Hematopoietic multipotent progenitor cell treated with erythropoietin and hydrocortisone succinate and interleukin-3 and kit ligand, for 15 days (in vitro differentiated cells): ENCODE measurements at places on chromosomes 7 and 10.

GRCh38 chr10:62063795-62064472 is 162.4 kb downstream of the ARID5B start:
- DNase-seq = no peak

DNA sequence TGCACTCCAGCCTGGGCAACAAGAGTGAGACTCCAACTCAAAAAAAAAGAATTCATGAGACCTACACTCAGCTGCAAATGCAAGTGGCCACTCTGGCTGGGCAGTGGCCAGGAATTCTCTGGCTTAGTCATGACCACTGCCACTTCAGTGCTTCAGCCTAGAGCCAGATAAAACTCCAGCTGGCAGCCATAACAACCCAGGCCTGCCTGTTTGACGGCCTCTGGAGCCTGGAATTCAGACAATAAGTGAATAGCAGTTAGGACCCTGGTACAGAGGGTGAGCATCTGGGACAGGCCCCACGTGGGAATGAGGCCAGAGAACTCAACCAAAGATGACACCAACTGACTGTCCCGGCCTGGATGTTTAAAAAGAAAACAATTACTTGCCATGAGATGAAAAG is 18.9 kb downstream of the RCC1L start:
- no peak for DNase-seq

GRCh38 chr7:123220396-123220795 is 20.6 kb upstream of the SLC13A1 start:
- no peak for DNase-seq

- no peak for DNase-seq
Observed at GRCh38 chr10:69287181-69287580, 8.9 kb downstream of the HK1 start.

GRCh38 chr10:125720002-125720382 is 483 bp downstream of the EDRF1 start:
- peak; percentile 17 for DNase-seq

DNA sequence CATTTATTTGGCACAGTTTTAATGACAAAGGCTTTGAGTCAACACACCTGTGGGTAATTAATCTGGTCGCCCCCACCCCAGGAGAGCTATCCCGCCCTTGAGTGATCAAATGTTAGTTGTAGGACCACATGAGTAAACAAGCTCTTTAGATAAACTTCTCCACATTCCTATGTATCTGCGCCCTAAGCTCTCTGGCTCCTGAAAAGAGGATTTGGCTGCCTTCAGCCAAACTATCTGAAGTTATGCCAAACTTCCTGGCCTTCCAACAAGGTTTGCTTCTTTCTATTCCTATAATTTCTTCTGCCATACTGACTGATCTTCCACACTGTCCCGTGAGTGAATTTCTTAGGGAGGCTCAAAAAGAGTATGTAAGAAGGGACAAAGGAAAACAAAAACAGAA is 134.2 kb downstream of the RALA start:
- DNase-seq = no peak

DNA sequence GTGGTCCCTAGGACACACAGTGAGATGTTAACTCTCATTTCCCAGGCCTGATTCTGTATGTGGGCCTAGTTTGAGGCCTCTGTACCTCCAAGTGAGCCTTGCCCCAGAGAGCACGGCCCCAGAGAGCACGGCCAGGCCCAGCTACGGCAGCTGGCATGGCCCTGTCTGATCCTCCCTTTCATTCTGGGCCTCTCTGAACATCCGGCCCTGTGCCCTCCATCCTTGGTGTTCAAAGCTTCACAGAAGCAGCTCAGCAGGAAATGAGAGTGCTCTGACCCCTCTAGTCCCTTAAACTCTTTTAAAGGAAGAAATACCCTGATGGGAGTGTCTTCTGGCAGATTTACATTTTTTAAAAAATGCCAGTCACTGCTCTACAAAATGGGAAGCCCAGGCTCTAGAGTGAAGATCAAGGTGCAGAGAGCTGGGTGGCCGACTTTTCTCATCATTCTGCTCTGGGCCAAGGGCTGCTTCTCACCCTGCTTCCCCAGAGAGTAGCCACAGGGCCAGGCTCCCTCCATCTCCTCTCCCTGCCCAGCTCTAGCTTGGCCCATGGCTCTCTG is 171.9 kb downstream of the RPS24 start:
- no peak for DNase-seq

GRCh38 chr10:111128331-111129180 is 51.7 kb downstream of the ADRA2A start:
- peak; percentile 4 for DNase-seq
